Activated CD8-positive, alpha-beta memory T cell treated with anti-CD3 and anti-CD28 coated beads for 4 hours (primary cell): ENCODE measurements at places on chromosomes 16 and 17.

DNA sequence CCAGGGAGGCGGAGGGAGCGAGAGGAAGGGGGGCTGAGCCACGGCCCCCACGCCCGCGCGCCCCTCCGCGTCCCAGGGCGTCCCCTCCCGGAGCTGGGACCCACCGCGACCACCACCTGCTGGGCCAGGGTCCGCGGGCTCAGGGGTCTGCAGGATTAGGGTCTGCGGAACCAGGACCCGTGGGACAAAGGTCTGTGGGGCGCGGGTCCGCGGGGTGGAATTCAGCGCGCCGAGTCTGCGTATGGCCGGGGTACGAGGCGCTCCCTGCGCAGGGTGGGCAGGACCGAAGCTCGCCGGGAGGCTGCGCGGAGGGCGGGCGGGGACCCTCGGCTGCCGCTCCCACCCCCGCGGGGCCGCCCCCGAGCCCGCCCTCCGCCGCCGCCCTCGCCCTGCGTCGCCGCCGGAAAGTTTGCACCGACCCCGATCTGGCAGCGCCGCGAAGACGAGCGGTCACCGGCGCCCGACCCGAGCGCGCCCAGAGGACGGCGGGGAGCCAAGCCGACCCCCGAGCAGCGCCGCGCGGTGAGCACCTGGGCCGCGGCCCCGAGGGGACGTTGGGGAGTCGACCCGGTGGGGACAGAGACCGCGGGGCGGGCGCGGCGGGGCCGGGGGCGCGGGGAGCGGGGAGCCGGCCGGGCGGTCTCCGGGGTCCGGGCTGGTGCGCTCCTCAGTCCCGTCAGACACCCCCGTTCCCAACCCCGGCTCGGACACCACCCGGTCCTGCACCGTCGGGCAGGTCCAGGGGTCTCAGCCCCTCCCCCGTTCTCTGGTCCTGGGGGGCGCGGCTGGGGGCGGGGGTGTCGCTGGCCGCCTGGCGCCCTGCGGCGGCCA lies at the start of gene GCGR:
Gene GCGR (plus strand): TSS at position 423 of the 831 bp plus-strand sequence. CDS start 4,869 bp downstream, outside the sequence.
- no peak for DNase-seq

DNA sequence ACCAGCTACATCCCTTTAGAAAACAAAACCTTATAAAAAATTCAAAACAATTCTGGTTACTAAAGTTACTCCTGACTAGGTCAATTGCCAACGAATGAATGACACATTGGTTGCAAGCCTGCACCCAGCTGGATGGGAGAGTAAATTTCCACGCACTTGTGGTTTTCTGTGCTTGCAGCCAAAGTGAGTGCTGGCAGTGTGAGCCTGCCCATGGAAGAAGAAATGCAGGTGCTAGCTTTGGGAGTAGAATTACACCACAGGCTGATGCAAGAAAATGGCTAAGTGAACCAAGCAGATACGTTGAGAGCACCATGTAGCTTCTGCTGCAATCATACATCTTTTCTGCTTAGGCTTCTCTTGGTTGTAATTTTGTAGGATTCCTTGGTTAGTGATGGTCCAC lies 74.6 kb downstream of the SYCE1L start:
- no peak for DNase-seq

DNA sequence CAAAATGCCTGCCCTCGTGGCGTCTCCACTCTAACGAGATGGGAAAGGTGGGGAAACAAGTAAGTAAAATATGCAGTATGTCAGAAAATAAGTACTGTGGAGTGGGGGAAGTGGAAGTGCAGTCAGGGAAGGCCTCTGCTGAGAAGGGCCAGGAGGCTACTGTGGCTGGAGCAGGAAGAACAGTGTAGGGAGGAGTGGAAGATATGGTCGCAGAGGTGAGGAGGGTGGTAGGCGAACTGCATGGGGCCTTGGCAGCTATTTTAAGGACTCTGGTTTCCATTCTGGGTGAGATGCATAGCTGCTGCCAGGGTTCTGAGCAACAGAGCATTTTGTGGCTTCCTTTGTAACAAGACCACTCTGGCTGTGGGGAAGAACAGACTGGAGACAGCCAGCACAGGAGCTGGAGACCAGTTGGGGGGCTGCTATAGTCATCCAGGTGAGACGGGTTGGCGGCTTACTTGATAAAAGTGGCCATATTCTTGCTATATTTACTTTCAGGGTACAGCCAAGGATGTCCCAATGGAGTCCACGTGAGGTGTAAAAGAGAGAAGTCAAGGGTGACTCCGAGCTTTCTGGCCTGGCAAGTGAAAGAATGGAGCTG lies 42.6 kb downstream of the CYTH1 start:
- DNase-seq = no peak

GRCh38 chr17:4307179-4307930 lies 43.6 kb upstream of the ANKFY1 start:
- DNase-seq = no peak

DNA sequence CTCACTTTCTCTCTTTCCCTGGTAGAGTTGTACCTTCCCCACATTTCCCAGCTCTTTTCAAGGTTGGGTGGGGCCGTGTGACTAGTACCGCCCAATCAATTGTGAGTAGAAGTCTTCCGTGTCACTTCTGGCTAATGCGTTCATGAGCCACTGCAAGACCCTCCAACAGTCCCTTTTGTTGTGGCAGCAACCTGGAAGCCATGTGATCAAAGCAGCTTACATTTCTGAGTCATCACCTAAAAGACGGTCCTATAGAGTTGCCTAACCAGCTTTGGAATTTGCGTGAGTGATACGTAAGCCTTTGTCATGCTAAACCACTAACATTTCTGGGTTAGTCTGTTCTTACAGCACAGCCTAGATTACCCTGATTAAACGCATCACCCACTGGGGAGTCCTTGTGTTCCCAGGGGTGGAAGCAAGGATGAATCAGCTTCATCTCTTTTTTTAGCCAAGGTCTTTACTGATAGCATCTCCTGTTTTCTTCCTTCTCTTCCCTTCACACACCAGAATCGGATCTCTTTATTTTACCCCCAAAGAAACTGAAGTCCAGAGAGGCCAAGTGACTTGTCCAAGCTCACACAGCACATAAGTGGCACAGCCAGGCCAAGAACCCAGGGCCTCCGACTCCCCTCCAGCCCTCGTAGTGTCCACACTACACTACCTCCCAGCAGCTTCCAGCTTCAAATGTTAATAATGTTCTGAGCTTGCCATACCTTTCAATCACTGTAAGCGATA lies 366.3 kb upstream of the XYLT1 start:
- no peak for DNase-seq

GRCh38 chr17:4453812-4454591 lies 20.3 kb downstream of the SPNS3 start:
- no peak for DNase-seq

DNA sequence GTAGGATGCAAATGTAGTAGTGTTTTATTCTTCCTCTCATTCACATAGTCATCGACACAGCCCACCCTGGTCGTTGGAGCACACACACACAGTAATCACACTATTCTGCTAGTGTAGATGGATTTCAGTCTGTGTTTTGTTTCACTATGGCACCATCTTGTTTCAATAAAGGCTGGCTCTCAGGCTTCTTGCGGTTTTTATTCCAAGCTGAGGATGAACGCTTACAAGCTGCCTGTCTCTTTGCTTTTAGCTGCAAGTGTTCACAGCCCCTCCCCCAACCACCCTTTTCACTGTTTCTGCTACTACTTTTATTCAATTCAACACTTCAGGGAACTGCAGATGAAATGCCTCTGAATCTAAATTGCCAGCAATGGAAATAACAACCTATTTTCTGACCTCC lies 140.9 kb upstream of the PMFBP1 start:
- no peak for DNase-seq

DNA sequence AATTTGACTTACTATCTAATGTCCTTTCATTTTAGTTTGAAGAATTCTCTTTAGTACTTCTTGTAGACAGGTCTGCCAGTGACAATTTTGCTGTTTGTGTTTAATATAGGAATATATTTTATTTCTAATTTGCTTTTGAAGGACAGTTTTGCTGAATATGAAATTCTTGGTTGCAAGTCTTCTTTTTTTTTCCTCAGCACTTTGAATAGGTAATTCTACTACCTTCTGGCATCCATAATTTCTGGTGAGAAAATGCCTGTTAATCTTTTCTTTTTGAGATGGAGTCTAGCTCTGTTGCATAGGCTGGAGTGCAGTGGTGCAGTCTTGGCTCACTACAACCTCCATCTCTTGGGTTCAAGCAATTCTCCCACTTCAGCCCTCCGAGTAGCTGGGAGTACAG lies 25.2 kb upstream of the CCL22 start:
- DNase-seq = no peak

GRCh38 chr17:68710035-68710780 lies 109.0 kb upstream of the FAM20A start:
- no peak for DNase-seq

- no peak for DNase-seq
These were observed 515.0 kb downstream of the TMEM114 start for GRCh38 chr16:8075271-8075670.

- no peak for DNase-seq
These were observed 591.4 kb downstream of the TP53TG3F start for GRCh38 chr16:34050787-34051320.

DNA sequence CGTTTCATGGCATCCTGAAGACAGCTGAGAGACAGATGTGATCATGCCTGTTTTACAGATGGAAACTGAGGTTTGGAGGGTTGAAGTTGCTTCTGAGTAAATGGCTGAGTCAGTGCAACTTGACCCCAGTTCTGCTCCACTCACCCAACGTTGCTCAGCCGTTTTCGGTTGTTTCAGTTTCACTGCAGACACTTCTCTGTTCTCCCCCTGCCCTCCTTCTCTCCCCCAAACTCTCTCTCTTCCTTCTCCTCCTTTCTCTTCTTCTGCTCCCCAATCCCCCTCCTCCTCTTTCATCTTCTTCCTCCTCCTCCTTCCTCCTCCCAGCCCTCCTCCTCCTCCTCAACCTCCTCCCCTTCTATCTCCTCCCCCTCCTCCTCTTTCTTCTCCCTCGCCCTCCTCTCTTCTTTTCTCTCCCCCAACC lies 9.4 kb upstream of the CEP20 start:
- DNase-seq = no peak

GRCh38 chr17:68255731-68256538 lies 8.1 kb downstream of the AMZ2 start:
- DNase-seq = no peak

DNA sequence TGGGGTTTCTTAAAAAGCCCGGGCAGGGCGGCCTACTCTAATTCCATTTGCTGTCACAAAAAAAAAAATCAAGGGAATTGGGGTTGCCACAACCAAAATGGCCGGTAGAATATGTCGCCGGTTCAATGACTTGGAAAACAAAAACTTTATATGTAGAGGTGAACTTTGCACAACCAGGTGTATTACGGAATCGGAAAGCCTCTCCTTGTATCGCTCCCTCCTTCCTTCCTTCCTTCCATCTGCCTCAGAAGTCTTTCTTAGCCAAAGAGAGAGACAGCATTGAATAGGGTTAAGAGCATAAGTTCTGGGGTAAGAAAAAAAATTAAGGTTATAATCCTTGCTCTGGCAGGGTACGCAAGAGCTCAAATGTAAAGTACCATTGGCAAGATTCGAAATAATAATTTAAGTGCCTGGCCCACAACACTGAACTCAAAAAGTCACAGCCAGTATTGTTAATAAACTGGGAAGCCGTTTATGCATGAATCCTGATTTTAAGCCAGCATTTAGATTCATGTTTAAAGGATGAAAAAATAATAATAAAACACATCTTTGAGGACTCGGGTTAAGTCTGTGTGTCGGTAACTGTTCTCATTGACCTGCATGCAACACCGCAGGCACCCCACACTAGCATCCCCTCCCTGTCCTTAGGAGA lies 522 bp upstream of the GLG1 start:
- no peak for DNase-seq

DNA sequence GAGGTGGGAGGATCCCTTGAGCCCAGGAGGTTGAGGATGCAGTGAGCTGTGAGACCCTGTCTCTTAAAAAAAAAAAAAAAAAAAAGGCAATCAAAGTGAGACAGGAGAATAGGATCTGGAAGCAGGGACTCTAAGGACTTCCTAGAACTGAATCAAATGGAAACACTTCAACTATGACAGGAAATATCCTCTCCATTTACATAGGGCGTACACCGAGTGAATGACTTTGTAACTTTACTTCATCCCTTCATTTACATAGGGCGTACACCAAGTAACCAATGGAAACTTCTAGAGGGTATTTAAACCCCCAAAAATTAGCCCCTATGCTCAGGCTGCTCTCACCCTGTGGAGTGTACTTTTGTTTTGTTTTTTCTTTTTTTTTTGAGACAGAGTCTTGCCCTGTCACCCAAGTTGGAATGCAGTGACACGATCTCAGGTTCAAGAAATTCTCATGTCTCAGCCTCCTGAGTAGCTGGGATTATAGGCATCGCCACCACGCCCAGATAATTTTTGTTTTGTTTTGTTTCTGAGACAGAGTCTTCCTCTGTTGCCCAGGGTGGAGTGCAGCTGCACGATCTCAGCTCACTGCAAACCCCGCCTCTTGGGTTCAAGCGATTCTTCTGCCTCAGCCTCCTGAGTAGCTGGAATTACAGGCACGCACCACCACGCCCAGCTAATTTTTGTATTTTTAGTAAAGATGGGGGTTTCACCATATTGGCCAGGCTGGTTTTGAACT lies 9.6 kb upstream of the PRPSAP1 start:
- DNase-seq = no peak

- no peak for DNase-seq
These were observed 15.1 kb downstream of the FAM117A start for GRCh38 chr17:49748791-49749190.

DNA sequence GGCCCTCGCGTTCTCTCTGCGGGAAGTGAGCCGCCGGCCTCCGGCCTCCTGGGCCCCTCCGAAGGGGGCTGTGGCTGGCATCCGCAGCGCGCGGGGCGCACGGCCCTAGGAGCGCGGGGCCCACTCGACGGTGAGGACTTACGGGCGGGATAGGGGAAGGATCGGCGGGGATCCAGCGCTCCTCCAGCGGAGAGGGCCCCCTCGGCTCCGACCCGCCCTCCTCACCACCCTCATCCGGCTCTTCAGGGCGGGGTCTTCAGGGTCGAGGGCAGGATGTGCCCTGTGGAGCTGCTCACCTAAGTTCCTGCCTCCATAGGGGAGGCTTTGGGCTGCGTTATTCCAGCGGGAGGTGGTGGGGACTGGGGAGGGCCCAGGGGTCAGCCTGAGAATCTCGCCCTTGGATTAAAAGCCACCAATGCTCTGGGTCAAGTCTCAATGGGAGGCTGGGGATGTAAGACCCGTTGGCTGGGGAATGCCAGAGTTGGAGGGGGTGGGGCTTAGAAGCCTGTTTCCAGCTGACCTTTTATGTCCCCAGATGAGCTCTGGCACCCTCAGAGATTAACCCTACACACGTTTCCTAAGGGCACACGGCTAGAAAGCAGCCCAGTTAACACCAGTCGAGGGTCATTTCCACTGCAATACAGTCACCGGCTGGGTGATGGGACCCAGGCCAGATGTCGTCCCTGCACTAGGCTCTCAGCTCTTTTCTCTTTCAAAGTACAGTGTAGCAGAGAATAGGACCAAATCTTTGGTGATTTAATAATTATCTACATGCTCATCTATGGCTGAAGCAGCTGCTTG lies 13.4 kb downstream of the TBX2 start:
- no peak for DNase-seq

DNA sequence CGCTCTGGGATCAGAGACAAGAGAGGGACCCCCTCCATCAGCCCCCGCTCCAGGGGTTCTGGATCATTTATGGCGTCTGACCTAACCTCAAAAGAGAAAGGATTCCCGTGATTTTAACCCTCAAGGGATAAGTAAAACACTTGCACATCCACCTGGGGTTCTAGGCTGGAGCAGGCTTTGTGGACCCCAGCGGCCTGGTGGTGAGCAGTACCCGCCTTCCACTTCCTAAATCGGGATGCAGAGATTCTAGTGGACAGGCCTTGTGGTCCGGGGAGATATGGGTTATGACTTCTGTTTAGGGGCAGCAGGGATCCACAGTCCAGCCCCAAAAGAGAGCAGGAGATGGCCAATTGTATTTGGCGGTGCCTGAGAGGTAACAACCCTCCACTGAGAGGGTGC lies 684 bp upstream of the PITPNM3 start:
- no peak for DNase-seq
